ENCODE measurements at places on chromosomes 7 and 10.
A peak's percentile ranks its signal among the peaks of the same experiment; 100 is the strongest.

DNA sequence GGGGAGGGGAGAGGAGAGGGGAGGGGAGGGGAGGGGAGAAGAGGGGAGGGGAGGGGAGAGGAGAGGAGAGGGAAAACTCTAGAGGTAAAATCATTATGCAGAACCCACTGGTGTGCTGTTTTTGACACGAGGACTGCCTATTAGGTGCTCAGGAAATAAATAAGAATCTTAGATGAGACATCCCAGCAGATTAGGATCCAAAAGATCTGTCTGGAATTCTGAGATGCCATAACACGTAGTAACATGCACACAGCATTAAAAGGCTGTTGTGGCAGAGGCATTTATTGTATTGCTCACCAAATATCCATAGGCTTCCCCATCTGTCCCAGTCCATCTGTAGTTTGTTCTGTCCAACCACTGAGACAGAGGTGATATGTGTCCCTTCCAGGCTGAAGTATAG, 40.8 kb upstream of the KMT2E start:
- DNase-seq, result peak; percentile 24

DNA sequence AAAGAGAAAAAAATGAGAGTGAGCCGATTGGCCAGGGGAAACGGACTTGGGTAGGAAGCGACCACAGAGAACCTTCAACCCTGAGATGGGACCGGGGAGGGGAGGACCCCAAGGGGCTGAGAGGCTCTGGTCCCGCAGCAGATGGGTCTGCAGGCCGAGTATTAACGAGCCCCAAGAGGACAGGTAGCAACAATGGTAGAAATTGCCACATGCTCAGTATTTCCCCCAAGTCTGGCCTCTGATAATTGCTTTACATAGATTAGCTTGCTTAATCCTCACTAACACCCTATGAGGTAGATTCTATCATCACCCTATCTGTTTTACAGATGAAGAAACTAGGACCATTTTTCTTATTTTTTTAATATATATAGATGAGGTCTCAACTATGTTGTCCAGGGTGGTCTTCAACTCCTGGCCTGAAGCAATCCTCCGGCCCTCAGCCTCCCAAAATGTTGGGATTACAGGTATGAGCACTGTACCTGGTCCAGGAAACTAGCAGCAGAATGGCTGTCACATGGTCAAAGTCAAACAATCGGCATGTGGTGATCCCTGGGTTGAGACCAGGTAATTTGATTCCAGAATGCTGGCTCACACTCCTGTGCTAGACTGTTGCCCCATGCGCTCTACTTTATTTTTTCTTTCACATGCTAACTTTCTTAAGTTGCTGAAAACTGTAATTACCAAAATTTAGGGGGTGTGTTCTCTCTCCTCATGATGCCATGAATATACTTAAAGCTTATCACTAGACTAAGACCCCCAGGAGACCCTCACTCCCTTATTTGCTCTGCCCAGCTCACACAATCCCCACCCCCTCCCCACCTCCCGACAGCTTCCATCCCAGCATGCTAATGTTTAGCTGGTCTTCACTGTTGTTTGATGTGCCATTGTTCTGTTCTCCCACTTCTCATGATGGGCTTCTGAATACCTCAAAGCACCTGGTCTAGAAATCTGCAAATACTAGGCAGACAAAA, 67.9 kb upstream of the AFAP1L2 start:
- DNase-seq, result no peak

DNA sequence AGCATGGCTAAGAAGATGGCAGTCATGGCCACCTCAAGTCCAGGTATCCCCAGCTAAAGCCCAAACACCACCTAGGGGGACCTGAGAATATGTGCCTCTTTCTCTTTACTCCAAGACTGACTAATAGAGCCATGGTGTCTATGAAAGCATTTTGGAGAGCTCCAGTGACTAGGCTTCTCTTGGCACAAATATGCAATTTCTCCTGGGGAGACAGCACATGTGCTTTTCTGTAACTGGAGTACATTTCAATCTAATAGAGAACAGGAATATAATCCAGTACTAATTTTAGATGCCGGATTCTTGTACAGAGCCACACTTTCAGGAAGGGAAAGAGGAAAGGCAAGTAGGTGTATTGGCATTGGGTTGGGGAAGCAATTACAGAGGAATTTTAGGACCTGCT, 260.1 kb downstream of the BMPER start:
- no peak for DNase-seq

GRCh38 chr7:98054585-98054984, 52.1 kb upstream of the LMTK2 start:
- DNase-seq, result no peak

- DNase-seq, result no peak
Observed at GRCh38 chr10:2882628-2883027, 184.7 kb upstream of the PFKP start.

DNA sequence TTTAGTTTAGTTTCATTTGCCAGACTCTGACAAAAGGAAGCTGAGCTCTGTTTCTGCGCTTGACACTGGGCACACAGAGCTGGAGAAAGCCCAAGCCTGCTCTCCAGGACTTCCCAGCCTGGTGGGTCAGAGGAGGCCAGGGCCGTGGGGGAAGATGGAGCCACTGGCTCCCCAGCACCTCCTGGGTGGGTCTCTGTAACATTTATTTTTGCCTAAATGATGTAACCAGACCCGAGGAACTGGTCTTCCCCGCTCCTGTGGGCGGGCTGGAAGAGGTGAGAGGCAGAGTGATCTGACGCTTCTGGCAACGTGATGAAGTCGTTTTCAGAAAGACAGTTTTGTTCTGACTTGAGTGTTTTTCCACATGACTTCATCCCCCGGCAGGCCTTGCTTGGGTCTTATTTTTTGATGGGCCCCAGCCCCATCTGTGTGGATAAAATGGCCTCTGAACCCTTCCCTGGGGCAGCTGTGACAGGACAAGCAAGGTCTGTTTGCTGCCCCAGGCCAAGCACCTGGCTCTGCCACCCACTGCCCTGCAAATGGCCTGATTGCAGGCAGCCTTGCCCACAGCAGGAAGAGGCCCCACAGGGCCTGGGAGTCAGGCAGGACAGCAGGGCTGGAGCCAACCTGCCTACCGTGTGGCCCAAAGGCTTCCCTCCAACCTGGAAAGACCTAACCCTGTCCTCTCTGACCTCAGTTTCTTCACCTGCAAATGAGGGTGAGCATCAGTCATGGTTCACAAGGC, 304.9 kb upstream of the ZMIZ1 start:
- no peak for DNase-seq

GRCh38 chr10:50596456-50596855, 27.3 kb downstream of the SGMS1 start:
- DNase-seq, result no peak

DNA sequence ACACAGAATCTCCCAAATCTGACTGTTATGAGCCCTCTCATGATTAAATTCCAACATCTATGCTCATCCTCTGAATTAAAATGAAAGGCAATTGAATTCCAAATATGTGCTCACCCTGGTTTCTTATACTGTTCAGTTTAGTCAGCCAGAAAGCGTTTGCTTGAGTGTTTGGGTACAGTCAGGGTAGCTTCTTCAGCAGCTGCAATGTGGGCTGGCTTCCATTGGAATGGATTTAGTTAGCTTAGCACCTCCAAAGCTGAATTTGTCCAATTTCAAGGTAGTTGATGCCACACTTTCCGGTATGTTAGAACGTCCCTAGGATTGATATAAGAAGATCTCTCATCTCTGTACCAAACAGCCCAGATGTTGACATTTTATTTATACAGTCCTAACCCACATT, 9.3 kb downstream of the KLHL7 start:
- no peak for DNase-seq

DNA sequence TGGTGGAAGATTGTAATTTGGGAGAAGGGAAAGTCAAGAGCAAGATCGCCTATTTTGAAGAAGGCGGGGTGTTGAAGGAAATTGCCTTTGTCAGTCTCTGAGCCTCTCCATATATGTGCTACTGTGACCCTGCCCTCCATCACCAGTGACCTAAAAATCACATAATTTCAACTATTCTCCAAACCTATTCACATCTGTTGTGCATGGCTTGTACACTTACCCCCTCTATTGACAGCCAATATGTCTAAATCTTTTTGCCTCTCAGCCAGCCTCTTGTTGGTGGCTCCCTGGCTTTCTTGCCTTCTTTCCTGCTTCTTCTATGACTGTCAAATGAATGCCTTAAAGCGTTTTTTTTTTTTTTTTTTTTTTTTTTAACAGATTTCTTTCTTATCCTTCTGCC, 295.6 kb downstream of the AUTS2 start:
- DNase-seq, result peak; percentile 73

DNA sequence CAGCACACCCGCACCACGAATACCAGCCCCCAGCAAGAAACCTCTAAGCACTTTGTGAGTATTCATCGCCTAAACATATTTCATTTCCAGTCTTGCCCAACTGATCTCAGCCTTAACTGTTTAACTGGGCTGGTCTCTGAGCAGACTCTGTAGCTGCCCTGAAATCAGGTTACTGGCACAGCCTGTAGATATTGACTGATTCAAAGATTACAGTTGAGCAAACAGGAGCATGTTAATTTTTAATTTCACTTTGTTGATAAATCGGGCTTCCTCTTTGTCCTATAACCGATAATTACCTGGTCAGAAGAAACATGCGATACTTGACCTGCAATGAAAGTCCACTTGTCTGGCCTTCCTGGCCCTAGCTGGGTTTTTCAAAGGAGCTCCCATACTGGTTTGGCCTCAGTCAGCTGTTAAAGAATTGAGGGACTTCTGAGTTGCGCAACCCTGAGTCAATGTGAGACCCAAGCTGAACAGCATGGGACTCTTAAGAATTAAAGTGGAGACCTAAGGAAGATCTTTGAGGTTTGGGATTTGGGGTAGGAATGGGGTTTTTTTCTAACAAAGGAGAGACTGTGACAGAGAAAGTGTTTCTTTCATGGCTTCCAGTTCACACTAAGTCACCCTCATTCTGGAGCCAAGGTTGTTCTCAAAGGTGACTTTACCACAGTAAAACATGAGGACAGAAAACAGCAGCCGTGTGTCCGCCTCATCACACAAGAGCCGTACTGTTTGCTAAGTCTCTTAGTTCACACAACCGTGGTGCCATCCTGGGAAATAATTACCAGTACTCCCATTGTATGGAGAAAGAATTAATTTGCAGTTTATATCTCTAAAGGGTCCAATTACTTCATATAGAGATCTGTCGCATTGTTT, 75.9 kb downstream of the PPP1R3C start:
- DNase-seq, result no peak

All from NCI-H1694 treated with DMSO at 0.1 percent for 48 hours (cell line).